ENCODE measurements at places on chromosomes 11 and 22.
A peak's percentile ranks its signal among the peaks of the same experiment; 100 is the strongest.

- no peak for DNase-seq
These were observed 45.8 kb upstream of the AMPD3 start for GRCh38 chr11:10409207-10409661.

DNA sequence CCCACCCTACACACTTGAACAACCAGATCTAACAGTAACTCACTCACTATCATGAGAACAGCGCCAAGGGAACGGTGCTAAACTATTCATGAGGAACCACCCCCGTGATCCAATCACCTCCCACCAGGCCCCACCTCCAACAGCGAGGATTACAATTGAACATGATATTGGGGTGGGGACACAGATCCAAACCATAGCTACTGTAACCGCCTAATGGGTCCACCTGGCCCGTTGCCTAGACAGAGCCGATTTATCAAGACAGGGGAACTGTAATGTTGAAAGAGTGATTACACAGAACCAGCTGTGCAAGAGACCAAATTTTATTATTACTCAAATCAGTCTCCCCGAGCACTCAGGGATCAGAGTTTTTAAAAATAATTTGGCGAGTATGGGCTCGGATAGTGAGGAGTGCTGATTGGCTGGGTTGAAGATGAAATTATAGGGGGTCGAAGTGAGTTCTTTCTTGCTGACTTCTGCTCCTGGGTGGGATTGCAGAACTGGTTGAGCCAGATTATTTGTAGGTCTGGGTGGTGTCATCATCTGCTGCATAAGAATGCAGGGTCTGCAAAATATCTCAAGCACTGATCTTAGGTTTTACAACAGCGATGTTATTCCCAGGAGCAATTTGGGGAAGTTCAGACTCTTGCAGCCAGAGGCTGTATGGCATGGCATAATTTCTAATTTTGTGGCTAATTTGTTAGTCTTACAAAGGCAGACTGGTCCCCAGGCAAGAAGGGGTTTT, 17.9 kb upstream of the ZC3H12C start:
- DNase-seq: no peak

DNA sequence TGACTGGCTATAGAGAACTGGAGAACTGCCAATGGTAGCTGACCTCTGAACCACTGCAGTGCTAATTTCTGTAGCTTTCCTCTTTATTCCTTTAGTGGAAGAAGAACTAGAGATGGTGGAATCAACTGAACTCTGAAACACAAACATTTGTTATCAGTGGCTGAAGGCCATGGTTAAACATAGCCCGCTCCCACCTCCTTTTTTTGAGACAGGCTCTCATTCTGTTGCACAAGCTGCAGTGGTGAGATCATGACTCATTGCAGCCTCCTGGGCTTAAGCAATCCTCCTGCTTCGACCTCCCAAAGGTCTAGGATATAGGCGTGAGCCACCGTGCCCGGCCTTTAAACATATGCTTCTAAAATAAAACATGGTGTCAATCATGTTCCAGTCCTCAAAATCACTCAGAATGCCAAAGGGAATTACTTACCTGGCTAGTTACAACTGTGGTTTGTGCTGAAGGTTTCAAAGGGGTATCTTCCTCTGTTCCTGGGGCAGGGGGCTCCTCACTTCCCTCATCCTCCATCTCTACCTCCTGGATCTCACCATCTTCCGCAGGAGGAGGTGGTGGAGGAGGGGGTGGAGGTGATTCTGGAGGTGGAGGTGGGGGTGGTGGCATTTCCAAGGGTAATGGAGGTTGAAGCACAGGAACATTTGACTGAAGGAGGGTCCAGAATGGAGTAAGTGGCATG, 9.0 kb upstream of the AGBL2 start:
- DNase-seq: peak; percentile 95

DNA sequence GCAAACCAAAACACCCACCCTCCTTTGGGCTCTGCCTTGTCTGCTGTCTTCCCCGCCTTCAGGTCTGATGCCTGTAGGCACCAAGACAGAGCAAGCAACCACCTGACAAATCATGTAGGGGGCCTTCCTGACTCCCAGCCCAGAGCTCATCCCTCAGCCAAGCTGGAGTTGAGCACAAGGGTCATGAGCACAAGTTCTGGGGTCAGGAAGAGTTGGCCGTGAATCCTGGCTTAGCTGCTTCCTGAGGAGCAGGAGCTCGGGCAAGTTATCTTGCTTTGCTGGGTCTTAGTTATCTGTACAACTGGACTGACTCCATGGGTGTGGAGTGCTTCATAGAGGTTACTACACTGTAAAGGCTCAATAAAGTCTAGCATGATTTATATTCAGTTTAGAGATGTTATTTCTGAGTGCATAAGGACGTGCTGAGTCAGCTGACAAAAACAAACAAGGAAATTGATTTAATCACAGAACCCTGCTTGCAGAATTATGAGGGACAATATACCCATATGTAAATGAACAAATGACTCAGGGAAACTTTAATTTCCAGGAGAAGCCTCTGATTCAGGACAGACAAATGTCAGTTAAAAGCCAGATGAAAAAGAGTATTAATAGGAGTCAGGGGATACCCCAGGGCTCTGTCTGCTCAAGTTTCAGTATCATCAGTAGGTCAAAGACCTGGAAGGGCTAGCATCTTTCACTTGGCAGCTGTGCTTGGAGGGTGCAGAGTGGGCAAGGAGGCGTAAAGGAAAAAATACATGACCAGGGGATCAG, 15.0 kb upstream of the APOA1 start:
- peak; percentile 53 for DNase-seq

GRCh38 chr22:36026741-36027140, 1.9 kb downstream of the RBFOX2 start:
- DNase-seq: peak; percentile 36

DNA sequence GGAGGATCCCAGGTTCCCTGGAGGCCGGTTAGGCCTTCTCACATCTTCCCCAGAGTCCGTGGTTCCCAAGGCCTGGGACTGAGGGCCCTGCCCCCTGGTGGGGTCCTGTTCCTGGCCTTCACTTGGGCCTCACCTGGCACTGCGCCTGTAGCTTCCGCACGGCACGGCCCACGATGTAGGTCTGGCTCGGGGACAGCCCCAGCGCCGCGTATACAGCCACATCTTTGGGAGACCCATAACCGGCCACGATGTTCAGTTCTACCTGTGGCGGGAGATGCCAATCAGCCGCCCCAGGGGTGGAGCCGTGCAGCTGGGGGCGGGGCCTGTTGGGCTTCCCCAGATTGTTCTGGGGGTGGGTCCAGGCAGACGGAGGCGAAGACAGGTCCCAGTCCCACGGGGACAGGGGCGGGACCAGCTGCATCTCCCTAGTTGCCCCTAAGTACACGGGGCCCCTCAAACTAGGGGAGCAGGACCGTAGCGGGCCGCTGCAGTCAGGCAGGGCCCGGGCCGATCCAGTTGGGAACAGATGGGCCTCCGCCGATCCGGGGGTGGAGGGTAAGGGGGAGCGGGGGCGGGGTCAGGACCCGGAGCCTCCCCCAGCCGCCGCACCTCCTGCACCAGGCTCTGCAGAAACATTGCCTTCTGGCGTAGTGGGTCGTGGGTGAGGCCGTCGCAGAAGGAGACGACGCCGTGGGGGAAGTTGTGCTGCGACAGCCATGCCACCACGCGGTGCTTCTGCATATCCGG, 10.1 kb downstream of the AIP start:
- DNase-seq: no peak

DNA sequence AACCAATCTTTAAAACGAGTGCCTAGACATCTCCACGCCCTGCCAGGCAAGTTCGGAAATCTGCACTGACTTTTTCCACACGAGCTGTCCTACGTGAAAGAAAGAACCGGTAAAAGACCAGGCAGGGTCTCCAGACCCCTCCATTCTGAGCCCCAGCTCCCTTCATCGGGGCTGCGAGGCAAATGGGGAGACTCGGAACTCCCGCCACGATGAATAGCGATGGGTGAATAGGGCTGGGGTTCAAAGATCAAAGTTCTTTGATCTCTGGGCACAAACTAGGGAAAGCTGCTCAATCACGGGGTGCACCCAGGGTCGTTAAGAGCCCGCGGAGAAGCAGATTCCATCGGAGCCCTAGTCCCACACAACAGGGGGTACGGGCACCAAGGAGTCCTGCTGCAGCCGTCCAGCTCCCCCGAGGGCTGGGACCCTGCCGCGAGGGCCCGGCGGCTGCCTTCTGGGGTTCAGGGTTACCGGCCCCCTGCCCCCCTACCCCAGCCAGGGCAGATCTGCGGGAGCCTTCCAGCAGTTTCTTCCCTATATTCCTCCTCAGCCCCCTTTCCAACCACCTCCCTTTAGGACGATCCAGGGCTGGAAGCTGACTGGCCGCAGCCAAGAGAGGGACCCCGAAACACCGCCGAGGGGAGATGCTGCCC, 1.1 kb downstream of the LRP4 start:
- no peak for DNase-seq

DNA sequence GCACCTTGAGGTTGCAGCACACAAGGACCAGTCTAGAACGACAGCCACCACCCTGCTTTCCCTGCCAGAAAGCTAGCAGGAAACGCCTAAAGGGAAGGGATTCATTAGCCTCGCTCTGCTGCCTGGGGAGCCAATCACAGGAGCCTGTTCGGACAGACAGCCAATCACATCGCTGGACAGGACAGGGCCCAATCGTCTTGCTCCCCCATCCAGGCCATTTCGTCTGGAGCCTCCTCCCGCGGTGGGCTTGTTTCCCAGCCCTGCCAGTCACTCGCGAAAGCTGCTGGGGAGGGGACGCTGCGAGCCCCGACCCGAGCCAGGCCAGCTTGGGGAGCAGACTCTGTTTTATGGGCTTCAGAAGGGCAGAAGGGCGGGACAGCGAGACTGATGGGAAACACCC, 79.8 kb upstream of the NCAM1 start:
- peak; percentile 76 for DNase-seq

- DNase-seq: no peak
These were observed 2.3 kb downstream of the LSP1 start for GRCh38 chr11:1854949-1855885.

DNA sequence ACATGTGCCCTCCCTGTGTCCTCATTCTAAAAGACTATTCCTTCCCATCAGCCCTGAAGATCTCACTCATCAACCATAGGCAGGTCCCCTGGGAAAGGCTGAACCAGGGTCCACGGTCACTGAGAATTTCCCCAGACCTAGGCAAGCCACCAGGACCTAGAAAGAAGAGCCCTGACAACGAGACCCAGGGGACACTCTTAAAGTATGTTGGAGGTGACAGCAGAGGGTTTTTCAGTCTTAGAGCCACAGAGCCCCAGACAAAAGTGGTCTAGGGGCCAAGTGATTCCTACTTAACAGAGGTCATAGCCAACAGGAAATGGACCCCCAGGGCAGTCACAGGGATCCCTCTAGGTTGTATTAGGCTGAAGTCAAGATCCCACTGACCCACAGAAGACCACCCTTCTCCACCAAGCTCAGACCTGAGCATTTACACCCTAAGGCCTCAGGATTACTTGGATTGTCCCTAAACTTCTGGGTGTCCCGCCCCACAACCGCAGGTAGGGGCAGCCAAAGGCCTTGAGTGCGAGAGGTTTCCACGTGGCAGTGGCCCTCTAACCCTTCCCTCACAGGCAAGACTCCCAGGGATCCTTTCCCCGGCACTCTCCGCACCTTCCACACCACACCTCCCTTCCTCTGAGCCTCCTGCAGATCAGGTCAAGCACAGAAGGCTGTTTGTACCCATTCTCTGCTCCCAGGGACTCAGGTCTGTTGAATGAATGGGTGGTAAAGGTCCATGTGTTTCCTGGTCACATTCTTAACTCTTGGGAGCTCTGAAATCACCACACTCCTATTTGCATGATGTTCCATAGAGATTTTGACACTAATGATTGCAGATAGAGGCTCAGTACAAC, 12.3 kb downstream of the POU2AF1 start:
- no peak for DNase-seq

GRCh38 chr11:103970701-103971249, 65.7 kb upstream of the DDI1 start:
- DNase-seq: no peak

- no peak for DNase-seq
These were observed 519.0 kb downstream of the TBC1D22A start for GRCh38 chr22:47281126-47282106.

- DNase-seq: peak; percentile 92
These were observed 96.1 kb downstream of the FDX1 start for GRCh38 chr11:110525883-110526282.

DNA sequence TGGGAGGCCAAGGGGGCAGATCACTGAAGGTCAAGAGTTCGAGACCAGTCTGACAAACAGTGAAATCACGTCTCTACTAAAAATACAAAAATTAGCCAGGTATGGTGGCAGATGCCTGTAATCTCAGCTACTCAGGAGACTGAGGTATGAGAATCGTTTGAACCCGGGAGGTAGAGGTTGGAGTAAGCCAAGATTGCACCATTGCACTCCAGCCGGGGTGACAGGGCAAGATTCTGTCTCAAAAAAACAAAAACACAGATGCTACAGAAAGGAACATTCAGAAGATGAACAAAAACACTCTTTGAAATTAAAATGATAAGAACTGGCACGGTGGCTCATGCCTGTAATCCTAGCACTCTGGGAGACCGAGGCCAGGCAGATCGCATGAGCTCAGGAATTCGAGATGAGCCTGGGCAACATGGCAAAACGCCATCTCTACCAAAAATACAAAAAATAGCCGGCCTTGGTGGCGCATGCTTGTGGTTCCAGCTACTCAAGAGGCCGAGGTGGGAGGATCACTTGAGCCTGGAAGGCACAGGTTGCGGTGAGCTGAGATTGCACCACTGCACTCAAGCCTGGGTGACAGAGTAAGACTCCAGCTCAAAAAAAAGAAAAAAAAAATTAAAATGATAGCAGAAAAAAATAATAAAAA, 8.5 kb downstream of the RAB6A start:
- DNase-seq: peak; percentile 63

- no peak for DNase-seq
These were observed 749.8 kb upstream of the ARHGAP42 start for GRCh38 chr11:99937330-99937729.

DNA sequence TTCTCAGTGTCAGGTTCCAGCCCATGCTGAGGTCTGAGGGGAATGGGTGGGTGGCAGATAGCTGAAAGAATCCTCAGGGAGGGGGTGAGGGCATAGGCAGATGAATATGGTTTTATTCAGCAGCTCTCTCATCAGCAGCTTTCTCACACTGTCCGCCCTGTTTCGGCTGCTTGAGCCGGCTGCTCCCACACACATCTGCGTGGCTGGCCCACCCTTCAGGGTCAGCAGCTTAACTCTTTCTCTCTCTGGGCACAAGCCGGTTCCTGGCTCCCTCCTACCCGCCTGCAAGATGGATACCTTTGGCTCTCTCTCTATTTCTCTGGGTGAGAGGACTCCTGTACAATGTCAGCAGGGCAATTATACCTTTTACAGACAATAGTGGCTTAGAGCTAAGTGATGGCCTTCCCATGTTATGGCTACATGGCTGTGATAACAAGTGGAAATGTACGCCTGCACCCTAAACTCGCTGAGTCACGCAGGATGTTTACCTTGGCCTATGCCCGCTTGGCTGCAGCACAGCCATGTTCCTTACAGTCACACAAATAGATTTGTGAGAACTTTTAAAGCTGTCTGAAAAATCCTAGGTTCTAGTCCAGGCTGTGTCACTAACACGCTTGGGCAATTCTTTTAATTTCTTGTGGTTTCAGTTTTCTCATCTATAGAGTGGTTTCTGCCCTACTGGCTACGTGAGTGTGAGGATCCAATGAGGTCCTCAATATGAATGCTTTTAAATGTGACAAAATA, 4.1 kb downstream of the MMP20 start:
- no peak for DNase-seq

Measured in iris pigment epithelial cell (primary cell).